HS-27A (cell line): ENCODE measurements at places on chromosomes 3 and 15.
A peak's percentile ranks its signal among the peaks of the same experiment; 100 is the strongest.

GRCh38 chr3:154229217-154229590 lies 95.1 kb downstream of the DHX36 start:
- no peak for DNase-seq

DNA sequence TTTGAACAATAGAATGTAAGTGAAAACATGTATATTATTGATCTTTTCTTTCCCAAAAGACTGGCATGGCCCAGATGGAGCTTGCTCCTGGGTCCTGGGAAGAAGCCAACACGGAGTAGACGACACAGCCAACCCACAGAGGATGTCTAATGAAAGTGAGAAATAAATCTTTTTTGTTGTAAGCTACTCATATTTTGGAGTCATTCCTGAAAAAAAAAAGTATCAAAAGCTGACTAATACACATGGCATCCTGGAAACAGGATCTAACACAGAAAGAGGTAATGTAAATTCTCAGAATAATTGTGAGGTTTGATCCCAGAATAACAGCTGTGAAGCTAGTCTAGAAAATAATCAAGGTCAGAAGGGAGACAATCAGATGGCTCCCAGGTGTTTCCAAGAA lies 12.6 kb upstream of the FRMD5 start:
- DNase-seq: peak; percentile 83

DNA sequence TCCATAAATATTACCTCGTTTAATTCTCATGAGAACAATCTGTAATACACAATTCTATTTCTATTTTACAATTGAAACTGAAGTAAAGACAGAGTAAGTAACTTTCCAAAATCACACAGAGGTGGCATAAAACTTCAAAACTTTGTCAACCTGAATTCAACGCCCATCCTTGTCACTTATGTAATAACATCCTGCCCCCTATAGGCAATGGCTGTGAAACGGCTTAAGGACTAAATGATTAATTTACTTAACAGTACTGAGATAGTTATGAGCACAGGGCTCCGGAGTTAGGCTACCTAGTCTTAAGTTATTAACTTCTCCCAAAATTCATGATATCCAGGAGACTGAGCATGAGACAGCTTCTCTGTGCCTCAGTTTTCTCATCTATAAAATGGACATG lies 293.1 kb upstream of the CHRM5 start:
- no peak for DNase-seq

- DNase-seq: no peak
These were observed 465.4 kb downstream of the GBE1 start for GRCh38 chr3:81295906-81296577.

DNA sequence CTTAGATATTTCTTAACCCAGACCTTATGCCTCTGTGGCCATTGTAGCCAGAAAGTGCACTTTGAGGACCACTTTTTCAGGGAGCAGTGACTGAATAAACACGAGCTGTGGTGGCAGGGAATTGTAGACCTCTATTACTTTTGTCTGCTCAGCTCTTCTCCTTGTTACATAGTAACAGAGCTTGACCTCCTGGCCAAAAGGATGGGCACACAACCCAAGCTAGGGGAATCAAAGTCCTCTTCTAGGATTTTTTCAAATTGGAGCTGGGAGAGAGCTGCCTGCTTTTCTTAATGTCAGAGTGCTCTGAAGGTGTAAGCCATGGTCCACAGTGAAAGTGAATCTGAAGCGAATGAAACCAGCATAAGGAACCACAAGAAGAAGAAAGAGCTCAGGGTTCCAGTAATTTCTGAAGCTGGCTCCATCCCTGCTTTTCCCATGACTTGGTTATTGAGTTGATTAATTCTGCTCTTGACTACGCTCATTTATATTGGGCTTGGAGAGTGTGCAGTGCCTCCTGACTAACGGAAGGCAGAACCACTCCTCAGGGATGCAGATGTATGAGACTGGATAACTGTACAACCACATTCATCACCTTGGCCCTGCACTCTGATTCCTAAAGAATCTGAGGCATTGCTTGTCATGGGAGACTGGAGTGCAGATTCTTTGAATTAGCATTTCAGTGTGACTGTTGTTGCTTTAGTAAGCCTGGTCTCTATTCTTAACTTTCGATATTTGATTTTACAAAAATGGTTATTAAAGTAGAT lies 60.9 kb downstream of the TLNRD1 start:
- no peak for DNase-seq

- DNase-seq: no peak
These were observed 72.2 kb downstream of the PPCDC start for GRCh38 chr15:75095594-75095993.

DNA sequence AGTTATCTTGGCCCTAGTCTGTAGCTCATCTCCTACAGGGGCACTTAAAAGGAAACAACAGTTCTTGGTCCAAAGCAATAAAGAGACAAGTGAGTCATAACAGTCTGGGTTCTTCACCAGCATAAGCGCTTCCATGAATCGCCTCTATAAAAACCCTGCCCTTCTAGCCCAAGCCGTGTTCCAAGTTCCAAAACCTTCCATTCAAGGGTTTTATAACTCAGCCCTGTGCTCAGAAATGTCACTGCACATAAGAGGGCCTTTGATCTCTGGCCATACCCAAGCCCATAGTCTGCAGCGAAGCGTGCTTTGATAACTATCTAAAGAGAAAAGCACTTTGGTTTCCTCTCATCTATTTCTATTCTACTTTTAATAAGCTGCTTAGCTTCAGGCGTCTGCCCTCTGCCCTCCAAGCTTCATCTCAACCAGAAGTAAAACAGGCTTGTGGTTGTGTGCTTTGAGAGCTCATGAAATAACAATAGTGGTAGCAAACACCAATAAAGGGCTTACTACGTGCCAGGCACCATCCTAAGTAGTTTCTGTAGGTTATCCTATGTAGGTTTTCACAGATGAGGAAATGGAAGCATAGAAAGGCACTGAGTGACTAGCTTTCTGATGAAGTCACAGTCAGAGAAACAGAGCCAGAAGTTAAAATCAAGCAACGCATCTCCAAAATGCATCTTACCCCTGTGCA lies 64.0 kb upstream of the AKAP13 start:
- no peak for DNase-seq

DNA sequence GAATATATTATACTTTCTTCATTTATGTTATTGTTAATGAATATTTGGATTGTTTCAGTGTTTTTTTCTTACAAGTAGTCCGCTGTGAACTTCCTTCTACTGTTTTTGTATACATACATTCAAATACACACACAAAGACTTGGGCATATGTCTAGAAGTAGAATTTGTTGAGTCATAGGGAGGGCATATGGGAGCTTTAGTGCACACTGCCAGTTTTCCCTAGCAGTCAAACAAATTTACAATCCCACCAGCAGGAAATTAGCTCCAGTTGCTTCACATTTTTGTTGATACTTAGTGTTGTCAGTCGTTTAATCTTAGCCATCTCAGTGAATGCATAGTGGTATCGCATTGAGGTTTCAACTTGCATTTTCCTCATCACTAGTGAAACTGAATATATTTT lies 492.3 kb downstream of the DIPK2A start:
- no peak for DNase-seq

DNA sequence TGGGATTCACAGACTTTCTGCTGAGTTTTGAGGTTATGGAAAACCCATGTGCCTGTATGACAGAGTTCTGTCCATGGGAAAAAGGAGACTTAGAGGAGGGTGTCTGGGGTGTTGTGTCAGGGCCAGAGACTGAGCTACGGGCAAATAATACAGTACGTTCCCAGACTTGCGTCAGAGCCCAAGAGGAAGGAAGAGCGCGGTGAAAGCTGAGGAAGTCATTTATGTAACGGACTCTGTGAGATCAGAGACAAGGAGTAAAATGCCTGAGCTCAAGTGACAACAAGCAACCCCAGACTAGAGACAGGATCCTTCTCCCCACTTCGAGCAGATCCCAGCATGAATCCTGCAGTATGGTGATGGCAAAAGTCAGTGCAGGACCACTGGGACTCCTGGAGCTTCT lies 368.6 kb upstream of the MCTP2 start:
- no peak for DNase-seq

DNA sequence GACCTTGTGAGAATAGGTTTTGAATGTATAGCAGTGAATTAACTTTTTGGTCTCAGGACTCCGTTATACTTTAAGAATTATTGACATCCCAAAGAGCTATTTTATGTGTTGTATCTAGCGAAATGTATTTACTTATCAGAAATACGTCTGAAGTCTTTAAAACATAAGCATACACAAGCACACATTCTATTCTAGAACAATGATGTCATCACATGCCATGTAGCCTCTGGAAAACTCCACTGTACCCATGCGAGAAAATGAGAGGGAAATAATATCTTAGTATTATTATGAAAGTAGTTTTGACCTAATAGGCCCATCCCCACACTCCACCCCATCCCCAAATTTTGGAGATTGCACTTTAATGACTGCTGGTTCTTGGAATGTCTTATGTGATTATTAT lies 1.5 kb downstream of the POLR2M start:
- DNase-seq: no peak

DNA sequence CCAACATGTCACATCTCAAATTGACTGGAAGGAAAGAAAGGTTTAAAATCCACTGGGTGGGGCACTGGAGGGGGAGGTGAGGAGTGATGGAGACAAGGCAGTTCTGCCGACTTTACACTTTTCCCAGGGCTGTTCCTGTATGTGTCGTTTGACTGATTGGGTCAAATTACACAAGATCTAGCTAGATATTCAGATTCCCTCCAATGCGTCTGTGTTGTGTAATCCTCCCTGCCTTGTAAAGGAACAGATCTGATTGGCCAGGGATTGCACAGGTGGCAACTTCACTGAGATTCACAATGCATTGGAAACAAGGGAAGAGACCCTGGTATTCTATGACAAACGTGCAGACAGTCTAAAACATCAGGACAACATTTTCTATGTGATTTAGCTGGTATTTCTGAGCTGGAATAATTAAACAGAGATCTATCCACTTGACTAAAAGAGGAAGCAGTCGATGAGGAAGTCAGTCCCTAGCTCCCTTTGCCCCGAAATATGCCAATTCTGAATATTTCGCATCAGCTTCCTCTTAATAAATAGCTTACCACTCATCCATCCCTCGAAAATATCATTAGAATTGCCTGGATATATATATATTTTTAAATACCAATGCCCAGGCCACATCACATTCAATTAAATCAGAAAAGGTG lies 312.9 kb downstream of the RORA start:
- DNase-seq: no peak

DNA sequence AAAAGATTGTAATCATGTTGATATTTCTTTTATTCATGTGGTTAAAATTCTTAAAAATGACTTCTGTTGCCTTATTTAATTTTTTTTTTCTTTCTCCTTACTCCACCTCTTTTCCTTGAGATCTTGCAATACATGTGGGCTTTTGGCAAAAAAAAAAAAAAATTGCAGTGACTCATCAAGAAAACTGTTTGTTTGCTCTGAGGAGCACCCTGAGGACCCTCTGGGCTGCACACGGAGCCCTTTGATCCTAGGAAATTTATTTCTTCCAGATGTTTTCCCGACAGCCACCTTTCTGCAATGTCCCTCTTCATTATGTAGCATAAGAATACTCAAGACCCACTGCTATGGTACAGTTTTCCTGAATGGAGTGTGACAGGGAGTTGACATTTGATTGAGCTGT lies 371.7 kb downstream of the ZBTB20 start:
- no peak for DNase-seq

DNA sequence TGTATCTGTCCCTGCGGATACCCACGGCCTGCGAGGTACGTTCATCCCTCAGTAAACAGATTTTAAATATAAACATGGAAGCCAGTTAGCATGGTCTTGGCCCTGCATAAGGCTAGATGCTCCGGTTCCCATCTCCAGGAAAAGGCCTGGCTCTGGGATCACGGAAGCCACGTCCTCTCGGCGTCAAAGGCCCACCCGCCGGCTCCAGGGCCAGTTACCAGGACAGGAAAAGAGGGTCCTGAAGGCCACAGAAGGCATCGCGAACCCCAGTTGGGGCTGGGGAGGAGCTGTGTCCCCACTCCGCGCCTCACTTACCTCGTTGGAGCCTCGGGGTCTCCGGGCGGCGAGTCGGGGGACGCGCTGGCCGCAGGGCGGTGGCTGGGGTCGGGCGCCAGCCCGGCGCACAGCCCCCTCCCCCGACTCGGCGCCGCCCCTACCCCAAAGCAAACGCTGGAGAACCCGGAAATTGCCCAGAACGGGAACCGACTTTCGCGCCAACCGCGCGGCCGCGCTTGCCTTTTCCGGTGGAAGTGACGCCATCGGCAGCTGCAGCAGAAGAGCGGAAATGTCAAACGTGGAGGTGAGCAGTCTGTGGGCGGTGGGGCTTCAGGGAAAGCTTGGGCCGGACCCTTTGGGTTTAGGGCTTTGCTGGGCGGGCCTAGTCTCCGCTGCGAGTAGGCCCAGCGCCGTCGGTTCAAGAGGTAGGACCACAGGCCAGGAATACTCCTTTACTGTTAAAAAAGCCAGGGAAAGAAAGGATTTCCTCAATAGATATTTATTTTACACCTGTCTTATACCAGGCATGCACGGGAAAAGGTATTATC lies at the start of gene TOPBP1:
Gene TOPBP1 (minus strand): TSS at position 488 of the 824 bp plus-strand sequence. CDS start 814 bp downstream, outside the sequence.
- DNase-seq: no peak

DNA sequence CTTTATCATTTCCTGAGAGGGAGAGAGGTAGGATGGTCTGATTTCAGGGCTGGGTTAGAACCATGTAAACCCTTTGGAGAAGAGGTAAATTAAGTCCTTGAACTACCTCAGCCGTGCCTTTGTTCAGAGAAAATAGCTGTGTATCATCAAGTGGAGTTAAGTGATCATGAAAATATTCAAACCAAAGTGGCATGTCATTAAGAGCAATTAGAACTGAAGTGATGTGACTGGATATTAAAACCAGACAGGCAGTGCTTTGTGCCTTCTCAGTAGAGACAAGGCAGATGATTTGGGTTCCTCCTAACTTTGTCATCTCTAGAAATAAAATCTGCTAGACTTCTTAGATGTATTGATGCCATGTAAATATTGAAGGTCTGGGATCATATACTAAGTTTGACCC lies 171.5 kb downstream of the IL5RA start:
- DNase-seq: no peak

- no peak for DNase-seq
These were observed 17.0 kb downstream of the KLHL6 start for GRCh38 chr3:183538486-183538885.

GRCh38 chr3:131386429-131387165 lies 5.0 kb downstream of the NUDT16 start:
- DNase-seq: no peak

GRCh38 chr3:159074756-159075701 lies 273.2 kb downstream of the MFSD1 start:
- DNase-seq: no peak

- DNase-seq: no peak
These were observed 148.4 kb downstream of the DTWD1 start for GRCh38 chr15:49769225-49769624.

GRCh38 chr15:63075015-63075983 lies 32.8 kb downstream of the TPM1 start:
- no peak for DNase-seq

- no peak for DNase-seq
These were observed 29.0 kb upstream of the SLC2A2 start for GRCh38 chr3:171055336-171056178.
